ENCODE measurements at places on chromosomes 7 and 10.

DNA sequence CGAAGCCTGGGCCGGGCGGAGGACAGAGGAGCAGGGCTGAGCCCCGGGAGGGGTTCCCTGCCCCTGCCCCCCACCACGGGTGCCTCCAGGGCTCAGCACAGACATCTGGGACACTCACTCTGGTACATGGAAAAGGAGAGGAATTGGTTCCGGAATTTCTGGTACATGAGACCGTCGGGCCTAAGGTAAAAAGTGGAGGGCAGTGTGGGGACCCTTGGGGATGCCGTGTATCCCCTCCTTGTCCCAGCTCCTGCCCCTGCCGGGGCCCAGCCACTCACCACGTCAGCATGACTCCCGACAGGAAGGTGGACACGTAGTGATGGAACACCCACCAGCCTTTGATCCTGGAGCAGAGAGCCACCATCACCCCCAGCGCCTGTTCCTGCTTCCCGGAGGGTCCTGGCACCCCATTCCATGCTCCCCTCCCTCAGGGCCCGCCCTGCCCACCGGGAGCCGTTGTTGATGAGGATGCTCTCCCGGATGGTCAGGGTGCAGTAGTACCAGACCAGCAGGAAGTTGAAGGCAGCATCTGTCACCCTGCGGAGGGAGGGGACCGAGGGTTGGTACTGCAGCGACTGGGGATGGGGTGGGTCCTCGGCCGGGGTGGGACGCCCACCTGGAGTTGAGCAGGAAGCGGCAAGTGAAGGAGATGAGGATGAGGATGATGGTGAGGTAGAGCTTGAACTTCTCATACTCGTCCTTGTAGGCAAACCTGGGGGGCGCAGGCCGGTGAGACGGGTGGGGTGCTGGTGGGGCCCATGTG is 6.4 kb downstream of the TMEM120A start:
- DNase-seq, result no peak

DNA sequence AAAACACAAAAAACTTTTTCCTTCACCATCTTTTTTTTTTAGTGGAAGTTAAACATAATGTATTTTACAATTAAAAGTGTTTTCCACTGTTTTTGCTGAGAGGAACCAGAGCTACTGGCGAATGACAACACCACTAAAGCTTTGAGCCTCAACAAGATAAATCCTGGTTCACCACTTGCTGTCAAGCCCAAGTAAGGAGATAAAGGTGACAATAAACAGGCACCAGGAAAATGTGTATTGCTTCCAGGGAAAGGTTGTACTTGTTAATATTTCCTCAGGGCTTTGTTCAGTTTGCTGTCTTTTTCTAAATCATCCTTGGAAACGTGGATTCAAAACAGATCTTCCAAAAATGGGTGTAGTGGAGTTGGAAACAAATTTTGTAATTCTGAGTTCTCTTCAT is 109.9 kb upstream of the ANKRD30A start:
- DNase-seq, result no peak

DNA sequence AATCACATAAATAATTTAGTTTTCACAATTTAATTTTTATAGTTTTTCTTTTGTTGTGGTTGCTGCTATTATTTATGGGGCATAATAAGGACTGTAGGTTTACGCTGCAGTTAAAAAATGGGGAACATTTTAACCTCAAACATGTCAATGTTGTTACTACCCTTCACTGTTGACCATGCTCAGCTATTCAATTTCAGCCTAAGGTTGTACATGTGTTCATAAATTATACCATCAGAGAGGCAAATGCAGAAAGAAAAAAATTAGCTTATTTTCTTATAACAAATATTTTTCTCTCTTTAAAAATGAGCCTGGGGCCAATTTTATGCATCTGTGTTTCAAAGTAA is 110.1 kb upstream of the PITRM1 start:
- DNase-seq, result no peak

DNA sequence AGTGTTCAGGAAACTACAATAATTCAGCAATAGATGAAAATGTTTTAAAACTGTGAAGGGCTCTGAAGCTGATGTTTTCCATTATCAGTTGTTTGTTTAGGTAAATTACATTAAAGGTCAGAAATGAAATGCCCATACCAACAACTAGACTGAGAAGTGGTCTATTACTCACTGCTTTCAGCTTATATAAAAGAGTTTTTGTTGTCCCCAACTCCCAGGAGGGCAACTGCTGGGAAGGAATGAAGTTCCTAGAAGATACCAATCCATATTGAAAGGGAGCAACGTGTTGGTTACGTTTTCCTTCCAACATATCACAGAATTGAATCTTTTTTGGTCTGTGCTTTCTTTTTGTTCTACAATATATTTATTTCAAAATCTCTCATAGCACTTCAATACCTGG is 330.6 kb upstream of the LRRN3 start:
- no peak for DNase-seq

DNA sequence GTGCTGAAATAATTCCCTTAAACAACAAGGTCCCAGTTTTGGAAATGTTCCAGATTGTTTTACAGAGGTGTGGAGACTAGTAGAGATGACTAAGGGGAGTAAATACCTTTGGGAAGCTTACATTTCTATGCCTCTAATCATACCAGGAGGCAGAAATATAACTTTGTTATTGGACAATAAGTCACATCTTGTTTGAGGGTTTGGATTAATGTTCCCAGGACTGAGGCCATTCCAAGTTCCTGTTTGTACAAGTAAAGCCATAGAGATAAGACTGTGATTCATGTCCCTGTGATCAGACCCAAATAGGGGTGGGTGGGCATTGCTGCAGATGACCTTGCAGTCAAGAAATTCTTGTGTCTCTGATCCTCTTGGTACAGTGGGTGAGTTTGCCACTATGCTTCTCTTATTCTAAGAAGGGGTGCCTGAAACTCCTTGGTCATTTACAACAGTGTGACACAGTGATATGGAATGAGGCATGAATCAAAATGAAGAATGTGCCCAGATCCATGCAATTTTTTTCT is 508.3 kb downstream of the SORCS3 start:
- no peak for DNase-seq

- DNase-seq, result no peak
These were observed 196.8 kb downstream of the PTN start for GRCh38 chr7:137146552-137147337.

- DNase-seq, result no peak
These were observed 67.2 kb upstream of the PPP2R2D start for GRCh38 chr10:131833446-131834080.

GRCh38 chr10:76033457-76034196 is 602.2 kb downstream of the LRMDA start:
- DNase-seq, result no peak

GRCh38 chr7:39686261-39686924 is 63.0 kb downstream of the RALA start:
- DNase-seq, result no peak

- DNase-seq, result no peak
These were observed 41.0 kb upstream of the WASL start for GRCh38 chr7:123789817-123790216.

- DNase-seq, result no peak
These were observed 4.4 kb upstream of the CCL26 start for GRCh38 chr7:75776295-75776971.

DNA sequence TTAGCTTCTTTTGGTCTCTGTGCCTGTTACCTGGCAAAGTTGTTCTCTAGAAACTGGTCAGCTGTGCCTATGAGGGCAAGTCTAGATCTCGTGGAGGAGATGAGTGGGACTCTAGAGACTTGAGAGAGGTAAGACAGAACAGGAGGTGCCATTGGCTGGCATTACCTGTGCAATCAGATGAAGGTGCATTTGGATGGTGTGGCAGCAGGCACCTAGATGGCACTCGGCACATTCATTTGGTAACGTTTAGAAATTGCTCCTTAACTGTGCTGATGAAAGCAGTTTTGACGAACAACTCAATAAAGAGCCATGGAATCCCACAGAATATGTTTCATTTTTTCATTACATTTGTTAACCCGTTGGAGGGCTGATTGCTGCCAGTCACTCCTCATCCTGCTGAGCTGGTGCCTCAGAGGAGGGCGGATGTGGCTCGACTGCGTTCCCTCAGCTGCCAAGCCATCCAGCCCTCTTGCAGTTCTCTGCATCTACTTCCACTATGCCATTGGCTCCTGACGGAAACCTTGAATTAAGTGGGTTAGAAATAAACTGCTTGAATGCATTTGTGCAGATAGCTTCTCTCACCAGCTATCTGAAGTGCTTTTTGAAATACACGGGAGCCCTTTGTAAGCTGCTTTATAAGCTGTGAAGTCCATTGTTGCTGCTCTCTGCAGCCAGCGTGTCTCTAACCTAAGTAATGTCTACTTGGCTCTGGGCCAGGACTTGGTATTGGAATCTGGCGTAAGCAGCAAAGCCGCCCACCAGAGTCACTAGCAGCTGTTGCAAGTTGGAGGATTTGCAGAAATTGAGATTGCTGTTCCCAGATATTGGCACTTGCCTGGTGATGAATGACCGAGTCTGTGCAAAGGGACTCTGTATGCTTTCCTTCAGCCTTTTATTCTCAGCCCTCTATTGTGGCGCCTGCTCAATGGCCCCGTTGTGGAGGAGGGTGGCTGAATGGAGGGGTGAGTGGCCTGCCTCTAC is 87.4 kb downstream of the LRRC4 start:
- no peak for DNase-seq

- DNase-seq, result no peak
These were observed 252.5 kb downstream of the PTEN start for GRCh38 chr10:88115968-88116367.

DNA sequence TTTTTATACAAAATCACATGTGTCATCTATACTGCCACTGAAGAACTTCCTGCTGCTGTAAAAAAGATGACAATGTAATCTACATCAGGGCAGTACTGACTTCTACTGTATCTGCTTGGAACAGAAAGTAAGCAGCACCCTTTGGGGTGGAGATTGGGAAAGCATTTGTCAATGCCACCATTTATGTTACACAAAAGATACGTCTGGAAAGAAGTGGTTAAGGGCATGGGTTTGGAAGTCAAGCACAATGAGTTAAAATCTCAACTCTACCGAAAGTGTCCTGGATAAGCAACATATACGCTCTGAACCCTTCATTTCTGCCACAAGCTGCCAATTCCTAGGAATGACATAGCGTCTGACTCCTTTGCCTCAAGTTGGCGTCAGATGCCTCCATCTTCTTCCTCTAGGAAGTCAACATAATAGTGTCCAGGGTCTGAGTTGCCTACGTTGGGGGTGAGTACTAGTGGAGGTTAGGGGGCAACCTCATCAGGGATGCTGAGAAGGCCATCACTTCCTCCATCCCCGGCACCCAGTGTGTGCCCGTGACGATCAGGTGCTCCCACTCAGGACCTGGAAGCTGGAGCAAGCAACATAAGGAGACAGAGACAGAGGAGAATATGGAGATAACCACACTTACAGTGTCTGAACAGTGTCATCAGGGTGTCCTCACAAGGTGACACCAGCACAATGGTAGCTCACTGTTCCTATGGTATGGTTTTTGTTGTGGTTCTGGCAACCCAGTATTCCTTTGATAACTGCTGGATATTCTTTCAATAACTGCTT is 58.3 kb downstream of the SGMS1 start:
- no peak for DNase-seq

GRCh38 chr7:10655031-10655430 is 318.6 kb upstream of the PHF14 start:
- DNase-seq, result no peak

DNA sequence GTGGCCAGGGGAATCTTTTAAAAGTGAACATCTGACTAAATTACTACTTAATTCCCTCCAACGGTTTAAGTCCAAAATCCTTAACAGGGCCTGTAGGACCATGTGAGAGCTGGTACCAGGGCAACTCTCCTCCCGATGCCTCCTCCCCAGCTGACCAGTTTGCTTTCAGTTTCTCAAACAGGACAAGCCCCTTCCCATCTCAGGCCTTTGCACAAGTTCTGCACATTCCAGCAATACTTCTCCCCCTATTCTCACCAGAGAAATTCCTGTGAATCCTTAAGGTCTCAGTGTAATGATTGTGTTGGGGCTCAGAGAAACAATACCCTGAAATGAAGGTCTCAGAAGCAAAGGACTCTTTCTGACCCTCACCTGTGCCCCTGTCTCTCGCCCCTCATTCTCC is 8.0 kb upstream of the CALHM1 start:
- DNase-seq, result no peak

- DNase-seq, result no peak
These were observed 358.5 kb upstream of the ANKRD30A start for GRCh38 chr10:36766940-36767339.
